ENCODE measurements at places on chromosomes 2 and 18.
A peak's percentile ranks its signal among the peaks of the same experiment; 100 is the strongest.

DNA sequence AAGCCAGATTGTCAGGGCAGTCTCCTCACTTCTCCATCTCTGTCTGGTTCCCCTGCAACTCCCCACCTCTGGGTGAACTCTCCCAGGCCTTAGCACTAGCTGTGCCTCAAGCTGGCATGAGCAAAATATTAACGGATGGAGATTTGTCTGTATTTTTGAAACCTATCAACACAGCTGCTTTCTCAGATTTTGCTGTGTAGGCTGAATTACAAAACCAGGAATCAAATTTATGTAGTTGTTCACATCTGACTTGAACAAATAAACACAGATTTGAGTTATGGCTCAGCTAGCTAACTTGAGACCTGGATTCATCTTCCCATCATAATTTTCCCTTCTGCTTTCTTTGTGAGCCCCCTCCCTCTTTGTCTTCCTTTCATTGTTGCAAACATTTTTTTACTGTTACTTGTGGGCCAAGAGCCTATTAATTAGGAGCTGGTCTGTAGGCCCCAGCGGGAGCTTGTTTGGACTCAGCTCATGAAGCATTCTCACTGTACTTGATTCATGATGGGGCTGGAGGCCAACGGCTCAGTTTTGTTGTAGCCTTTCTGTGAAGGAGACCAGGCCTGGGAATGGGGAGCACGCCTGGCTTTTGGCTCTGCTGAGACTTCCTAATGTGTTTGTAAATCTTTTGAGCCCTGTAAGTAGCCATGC, 164.1 kb upstream of the GATA6 start:
- DNase-seq = peak; percentile 40

DNA sequence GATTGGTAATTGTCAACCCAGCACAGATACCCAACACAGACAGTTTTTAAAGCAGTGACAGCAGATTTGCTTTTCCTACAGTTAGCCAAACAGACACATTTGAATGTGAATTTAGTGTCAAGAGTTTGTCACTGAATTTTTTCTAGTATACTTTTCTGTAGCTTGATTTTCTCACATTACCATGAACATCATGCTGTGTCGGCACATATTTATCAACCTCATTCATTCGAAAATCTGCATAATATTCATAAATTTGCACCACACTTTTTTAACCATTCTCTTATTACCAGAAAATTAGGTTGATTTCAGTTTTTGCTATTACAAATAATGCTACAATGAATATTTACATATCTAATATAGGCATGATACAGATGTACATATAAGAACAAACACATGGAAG, 27.0 kb upstream of the DSG3 start:
- DNase-seq = no peak

DNA sequence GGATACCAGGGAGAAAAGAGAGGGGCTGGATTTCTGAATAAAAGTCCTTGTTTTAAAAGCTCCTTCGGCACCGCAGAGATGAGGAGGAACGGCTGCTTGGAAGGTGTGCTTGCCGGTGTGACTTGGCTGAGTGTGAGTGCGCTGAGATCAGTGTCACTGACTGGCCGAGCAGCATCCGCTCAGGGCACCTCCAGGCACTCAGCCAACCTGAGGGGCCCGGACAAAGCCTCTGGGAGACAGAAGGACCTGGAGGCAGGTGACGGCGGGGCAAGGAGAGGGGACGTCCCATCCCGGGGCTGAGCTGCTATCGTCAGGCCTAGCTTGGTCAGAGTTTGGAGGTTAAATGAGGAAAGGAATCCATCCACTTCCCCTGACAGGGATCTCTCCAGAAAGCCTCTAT, 16.8 kb upstream of the ALLC start:
- DNase-seq = no peak

- DNase-seq = no peak
Observed at GRCh38 chr2:8574196-8575037, 107.4 kb upstream of the ID2 start.
